ENCODE measurements at places on chromosomes 3 and 15. TPM values are rescaled to one million over a fixed set of nuclear protein-coding genes. Genes with fewer than 3 reads are reported as not detected.

Gene PLXNA1
- 14.1 TPM for total RNA-seq

Gene MUSTN1
- total RNA-seq, result 0.25 TPM

Gene OSTN
- total RNA-seq, result not detected

Gene DUOXA2
- total RNA-seq, result not detected

Gene PRTG
- total RNA-seq, result 1.0 TPM

Gene TRH
- total RNA-seq, result not detected
